Heart left ventricle (tissue), 16 donors: ENCODE measurements at places on chromosomes 12 and 14.

DNA sequence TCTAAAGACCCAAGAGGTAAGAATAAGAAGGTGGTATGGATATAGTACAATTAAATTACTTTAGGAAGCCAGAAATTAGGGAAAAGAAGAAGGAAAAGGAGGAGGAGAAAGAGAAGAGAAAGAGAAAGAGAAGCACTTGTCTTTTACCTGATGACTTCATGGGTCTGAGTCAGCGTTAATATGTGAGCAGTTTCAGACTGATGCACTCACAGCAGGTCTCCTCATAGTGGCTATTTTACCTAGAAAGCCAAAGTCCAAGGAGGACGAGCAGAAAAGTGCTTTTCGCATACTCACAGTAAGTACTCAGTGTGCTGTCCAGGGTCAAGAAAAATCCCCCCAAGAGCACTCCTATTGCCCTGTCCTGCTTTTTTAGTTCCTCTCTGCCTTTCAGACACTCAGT is 222.1 kb downstream of the C12orf42 start:
- no peak for DNase-seq

GRCh38 chr12:102427543-102427941 is 52.8 kb downstream of the IGF1 start:
- DNase-seq, result peak; percentile 50

DNA sequence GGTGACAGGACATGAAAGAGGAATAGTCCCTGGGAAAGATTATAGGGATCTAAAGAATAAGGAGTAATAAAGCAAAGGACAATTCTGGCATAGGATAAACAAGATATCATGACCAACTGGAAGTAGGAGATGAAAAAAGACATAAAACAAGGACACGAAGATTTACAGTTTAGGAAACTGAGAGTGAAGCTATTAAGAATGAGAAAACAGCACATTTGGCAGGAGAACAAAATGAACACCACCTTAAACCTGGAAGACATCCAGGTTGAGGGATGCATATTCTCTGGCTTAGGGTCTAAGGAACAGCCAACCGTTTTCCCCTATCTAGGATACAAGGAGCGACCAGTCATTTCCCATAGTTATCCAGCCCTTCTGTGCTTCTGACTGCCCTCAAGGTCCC is 1.9 kb downstream of the TRIP11 start:
- DNase-seq, result no peak

GRCh38 chr14:75333606-75334548 is 55.2 kb downstream of the FOS start:
- peak; percentile 70 for DNase-seq

- DNase-seq, result no peak
Observed at GRCh38 chr12:46390881-46391280, 18.3 kb upstream of the SLC38A2 start.

DNA sequence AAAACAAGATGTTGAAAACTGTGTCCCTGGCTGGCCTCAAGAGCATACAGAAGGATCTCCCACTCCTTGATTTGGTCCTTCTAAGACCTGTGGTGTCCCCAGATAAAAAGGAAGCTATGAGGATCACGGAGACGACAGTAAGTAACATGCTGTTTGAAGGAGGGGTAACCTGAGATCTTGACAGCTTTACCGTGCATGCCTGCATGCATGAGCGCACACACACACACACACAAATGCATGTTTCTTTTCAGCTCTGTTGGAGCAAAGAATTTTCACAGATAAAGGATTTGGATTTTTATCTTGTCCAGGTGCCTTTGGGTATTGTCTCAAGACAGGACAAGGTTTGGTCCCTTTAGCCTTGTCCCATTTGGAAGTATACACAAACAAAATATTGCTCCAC is 411.6 kb upstream of the CCDC196 start:
- no peak for DNase-seq

DNA sequence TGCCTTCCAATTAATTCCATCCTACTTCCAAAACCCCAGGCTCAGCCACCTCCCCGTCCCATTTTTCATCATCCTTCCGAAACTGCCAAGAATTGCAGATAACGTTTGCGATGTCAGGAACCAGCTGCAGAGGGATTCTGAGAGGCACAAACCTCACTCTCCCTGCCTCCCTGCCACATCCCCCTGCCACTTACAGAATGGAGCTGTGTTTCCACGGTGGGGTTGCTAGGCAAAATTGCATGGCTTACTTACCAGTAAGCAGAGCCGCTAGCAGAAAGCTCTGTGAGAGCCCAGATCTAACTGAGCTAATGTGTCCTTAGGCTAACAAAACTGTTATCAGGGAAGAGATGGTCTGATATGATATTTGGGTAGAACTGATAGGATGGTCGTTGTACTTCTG is 127.4 kb downstream of the KCNK10 start:
- no peak for DNase-seq

- DNase-seq, result no peak
Observed at GRCh38 chr12:132965796-132966195, 9.7 kb upstream of the ZNF605 start.

DNA sequence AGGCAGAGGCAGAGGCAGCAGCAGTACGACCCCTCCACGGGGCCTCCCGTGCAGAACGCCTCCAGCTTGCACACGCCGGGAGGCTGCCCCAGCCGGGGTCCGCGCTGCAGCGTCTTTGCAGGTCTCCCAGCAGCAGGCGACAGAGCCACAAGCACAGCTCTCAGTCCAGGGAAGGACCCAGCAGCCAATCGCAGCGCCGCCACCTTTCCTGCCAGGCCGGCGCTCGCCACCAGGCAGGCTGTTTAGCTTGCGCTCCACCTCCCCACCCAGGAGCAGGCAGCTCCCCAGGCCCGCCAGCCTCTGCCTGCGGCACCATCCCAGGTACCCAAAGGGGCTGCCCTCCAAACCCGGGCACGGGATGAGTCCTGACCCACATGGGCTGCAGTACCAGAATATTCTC is 25.2 kb downstream of the DDX51 start:
- no peak for DNase-seq

DNA sequence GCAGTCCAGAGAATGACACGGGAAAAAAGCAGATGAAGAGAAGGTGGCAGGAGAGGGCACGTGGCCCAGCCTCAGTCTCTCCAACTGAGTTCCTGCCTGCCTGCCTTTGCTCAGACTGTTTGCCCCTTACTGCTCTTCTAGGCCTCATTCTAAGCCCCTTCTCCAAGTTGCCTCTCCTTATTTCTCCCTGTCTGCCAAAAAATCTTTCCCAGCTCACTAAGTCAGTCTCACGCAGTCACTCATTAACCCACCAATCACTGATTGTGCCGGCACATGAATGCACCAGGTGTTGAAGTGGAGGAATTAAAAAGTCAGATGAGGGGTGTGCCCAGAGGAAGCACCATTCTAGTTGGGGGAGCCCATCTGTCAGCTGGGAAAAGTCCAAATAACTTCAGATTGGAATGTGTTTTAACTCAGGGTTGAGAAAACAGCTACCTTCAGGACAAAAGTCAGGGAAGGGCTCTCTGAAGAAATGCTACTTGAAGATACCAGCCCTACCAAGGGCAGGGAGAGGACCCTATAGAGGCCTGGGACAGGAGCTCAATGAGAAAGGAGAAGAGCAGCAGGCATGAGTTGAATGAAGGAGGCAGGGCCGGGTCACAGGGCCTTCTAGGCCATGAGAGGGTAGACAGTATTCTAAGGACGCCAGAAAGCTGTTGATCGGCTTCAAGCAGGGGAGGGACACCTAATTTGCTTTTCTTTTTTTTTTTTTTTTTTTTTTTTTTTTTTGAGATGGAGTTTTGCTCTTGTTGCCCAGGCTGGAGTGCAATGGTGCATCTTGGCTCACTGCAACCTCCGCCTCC is 40.9 kb downstream of the DAD1 start:
- no peak for DNase-seq

GRCh38 chr12:14751986-14752385 is 51.3 kb downstream of the WBP11 start:
- DNase-seq, result no peak

GRCh38 chr14:67137744-67138371 is 51.4 kb upstream of the GARIN2 start:
- DNase-seq, result no peak

DNA sequence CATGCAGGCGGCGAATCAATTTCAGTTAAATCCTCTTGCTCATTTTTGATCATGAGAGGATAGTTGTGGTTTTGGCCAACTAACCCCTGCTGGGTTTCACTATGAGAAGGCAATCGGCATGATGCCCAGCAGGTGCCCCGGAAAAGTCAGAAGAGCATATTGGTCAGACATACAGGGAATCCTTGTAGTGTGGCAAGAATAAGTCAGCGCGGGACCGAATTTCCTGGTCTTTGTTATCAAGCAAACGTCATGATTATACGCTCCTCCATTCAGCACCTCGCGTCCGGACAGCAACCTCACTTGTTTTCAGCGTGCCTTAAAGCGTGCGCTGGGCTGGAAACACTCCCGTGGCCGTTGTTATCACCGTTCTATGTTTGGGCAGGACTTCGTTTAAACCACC is 1.8 kb downstream of the TBC1D30 start:
- peak; percentile 39 for DNase-seq

DNA sequence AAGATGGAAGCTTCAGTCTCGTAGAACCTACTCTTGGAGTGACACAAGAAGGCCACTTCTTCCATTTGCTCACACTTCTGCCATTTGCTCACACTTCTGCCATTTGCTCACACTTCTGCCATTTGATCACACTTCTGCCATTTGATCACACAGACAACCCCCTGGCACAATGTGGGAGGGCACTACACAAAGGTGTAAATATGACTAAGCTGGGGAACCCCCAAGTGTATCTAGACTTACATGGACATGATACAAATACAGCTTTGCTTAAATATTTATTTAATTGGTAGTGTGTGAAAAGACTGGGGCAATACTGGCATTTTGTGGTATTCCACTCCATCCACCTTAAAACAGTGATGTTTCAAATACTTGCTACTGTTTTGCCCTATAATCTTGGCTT is 296.2 kb upstream of the PPFIA2 start:
- no peak for DNase-seq

GRCh38 chr12:108689314-108690190 is 41.8 kb downstream of the CORO1C start:
- DNase-seq, result peak; percentile 66

DNA sequence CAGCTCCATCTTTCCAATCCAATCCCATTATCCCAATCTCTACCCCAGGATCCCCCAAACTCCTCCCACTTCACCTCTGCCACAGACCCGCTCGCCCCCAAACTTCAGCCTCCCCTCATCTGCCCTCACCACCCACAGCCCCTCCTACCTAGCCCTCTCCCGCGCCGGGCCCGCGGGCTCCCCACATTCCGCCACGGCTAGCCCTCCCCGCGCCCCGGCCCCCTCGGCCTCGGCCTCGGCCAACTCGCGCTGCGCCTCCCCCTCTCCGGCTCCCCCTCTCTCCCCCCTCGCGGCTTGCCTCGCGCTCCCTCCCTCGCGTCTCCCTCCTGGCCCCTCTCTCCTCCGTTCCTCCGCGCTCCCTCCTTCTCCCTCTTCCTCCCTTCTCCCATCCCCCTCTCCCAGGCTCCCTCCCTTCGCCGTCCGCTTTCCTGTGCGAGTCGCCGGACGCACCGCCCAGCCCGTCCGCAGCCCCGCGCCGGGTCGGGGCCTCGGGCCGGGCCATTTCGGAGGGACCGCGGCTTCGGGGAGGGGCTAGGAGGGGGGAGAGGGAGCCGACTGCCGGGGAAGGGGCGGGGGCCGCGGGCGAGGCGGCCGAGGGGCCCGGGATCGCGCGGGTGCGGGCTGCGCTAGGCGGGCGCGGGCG is at the start of gene ATN1:
Gene ATN1, plus strand, starts transcription at position 581 of the 643 bp plus-strand sequence. CDS start 6,043 bp downstream, outside the sequence.
- peak; percentile 90 for DNase-seq

DNA sequence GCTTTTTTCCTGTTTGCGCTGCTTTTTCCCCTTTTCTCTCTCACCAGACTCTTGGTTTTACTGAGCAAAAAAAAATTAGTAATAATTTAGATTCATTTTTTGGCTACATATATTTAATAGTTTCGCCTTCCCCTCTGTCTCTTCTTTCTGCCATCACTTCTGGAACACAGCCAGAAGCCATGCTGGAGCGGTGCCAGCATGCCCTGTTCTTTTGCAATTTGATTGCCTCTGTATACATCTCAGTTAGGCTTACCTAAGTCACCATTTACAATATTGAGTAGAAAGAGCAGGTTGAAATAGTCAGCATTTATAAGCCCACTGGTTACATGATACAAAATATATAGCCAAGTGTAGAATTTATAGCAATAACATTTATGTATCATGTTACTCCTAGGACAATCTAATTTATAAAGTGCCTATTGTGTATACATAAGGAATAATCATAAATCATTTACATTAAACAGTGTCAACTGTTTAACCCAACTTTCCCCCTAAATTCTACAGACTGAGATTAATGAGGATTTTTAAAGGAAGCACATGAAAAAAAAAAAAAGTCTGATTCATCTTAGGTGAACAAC is 413.8 kb upstream of the SOX5 start:
- no peak for DNase-seq

- no peak for DNase-seq
Observed at GRCh38 chr12:56411781-56412639, 37.2 kb downstream of the TIMELESS start.

GRCh38 chr14:96410119-96410518 is 18.2 kb downstream of the AK7 start:
- no peak for DNase-seq

- DNase-seq, result no peak
Observed at GRCh38 chr14:72558721-72559120, 335.2 kb downstream of the DPF3 start.

GRCh38 chr12:39329018-39329417 is 113.9 kb downstream of the KIF21A start:
- no peak for DNase-seq

DNA sequence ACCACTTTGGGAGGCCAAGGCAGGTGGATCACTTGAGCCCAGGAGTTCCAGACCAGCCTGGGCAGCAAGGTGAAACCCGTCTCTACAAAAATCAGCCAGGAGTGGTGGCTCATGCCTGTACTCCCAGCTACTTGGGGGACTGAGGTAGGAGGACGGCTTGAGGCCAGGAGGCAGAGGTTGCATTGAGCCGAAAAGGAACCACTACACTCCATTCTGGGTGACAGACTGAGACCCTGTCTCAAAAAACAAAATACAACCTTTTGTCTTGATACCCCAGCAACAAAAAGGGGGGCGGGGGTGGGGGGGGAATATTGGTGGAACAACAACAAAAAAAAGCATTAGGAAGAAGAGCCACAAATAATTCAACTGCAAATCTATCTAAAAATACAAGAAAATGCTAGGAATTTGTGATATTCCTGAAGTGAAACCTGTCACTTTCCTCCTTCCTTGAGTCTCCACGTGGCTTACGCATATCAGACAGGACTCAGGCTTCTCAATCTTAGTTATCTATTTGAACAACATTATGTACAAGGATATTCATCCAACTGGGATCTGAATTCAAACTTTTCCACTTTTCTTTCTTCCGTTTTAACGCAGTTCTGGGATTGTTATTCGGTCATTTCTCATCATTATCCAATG is 1.3 kb downstream of the R3HDM2 start:
- DNase-seq, result no peak

DNA sequence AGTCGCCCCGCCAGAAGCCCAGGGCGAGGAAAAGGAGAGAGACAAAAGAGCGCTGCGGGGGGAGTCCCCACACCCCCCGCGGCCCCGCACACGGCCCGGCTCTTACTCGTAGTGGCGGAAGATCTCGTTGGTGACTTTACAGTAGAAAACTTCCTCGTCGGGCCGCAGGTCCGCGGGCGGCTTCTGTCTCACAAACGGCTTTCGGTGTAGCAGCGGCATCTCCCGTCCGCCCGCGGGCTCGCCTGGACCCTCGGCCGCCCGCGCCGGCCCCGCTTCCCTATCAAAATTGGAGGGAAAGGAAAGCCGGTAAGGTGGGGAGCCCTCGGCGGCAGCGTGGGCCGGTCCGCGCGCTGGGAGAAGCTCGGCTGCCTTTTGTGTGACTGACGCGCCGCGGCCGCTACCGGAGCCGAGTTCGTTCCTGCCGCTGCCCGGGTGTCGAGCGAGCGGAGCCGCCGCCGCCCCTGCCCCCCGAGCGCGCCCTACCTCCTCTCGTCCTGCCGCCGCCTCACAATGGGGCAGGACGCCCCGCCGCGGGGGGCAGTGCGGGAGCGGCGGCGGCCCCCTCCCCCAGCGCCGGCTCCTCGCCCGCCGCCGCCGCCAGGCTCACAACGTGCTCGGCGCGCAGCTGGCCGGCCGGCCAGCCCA is 652 bp downstream of the BAZ1A start:
- peak; percentile 37 for DNase-seq
